ENCODE measurements at places on chromosomes 2 and 18.

DNA sequence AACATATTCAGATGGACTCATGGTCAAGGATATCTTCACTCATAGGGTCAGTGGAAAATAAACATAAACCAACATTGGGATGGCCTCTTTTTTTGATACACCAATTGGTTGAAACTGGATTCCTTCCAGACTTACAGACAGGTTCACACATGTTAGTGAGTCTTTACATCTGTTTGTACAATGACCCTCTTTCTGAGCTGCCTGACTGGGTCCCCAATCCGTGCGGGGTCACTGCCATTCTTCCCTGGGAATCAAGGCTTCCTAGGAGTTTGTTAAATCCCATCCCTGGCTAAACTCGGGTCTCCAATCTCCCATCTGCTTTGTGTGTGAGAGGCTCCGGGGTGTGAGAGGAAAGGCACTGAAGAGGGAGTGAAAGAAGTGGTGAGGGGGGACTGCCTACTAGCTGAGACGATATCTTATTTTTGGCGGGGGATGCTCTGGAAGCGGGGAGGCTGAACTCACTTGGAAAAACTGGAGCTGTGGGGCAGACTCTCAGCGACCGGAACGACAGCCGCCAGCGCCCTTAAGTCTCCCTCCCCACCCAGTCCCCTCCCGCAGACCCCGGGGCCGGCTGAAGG lies 487 bp downstream of the STARD6 start:
- DNase-seq: no peak

DNA sequence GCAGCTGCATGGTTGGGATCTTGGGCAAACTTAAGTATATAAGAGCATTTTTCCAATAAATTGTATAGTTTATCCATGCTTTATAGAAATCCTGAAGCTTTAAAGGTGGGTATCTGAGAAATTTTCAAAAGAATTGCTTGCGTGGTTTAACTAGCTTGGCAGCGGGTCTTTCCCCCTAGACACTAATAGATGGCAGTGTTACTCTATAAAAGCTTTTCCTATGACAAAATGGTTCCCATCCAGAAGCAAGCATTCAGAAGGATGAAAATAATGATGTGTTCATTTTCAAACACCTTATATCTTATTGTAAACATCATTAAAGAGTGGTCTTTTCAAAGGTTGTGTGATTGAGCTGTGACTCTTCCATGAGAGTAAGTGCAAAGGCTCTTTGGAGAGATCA lies 45.9 kb downstream of the KDM3A start:
- no peak for DNase-seq

DNA sequence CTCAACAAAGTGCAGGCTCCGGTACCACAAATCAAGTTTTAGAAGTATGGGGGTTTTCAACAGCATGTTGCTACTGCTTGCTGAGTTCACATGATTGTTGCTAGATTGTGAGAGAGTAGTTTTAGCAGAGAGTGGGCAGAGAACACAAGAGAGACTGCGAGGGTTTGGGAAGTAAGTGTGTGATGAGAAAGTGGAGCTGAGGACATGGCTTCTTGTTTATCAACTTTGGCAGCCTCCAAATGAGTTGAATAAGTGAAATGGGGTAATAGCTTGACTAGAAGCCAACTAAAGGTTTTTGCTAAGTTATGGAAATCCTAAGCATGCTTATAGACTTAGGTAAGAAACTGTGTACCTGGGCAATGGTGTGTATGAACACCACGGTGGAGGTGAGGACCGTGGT lies 135.1 kb downstream of the CHST9 start:
- no peak for DNase-seq

DNA sequence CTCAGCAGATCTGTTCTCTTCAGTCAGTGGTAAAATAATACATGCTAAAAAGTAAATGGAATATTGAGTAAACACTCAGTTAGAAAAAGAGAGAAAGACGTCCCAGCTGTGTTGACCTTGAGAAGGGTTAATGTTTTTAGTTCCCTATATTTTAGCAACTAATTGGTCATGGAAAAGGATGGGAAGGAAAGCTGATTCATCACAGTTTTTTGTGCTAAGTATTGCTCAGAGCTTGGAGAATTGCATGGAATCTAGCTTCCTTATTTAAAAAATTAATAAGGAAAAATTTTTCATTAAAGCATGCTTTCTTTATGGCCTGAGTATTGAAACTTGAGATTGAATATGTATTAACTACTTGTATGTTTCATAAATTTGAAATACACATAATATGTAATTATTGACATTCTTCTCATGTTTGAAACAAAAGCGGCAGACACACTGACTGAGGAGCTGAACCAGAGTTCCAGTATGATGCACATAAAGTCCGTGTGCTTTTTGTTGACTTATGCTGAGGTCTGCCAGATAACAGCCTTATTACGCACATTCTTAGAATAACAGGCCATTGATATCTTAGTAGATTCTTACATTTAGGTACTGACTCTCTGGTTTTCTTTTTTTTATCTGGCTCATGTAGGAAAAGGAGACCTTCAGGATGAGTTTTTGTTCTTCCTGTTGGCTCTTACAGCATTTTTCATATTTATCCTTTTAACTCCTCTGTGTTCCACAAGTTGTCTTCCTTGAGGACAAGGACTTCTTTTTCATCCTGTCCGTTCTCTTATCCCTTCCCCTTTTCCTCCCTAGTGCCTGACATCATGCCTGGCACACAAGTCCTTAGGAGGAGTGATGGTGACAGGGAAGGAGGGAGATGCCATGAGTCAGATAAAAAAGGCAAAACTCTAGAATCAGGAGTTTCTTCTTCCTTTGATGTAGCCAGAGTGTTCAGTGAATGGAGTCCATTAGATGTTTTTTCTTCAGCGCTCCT lies 194.1 kb downstream of the PTPRM start:
- DNase-seq: no peak

GRCh38 chr2:109195193-109196045 lies 66.4 kb downstream of the SH3RF3 start:
- DNase-seq: no peak

DNA sequence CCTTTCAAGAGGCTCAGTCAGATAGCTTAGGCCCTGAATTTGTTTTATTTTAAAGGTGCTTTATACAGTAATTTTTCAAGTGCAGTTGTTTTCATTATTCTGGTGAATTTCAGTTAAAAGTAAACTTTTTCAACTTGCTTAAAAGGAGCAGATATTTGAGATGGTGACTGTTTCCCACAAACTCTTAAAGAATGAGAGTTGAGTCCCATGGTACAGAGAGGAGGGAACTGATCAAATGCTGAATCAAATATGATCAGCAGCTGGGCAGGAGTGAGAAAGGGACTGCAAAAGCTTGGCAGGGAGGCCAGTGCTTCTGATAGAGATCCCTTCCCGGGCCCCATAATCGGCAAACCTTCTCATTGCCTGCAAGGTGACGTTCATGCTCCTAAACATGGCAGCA lies 91.2 kb downstream of the KCNS3 start:
- DNase-seq: no peak

DNA sequence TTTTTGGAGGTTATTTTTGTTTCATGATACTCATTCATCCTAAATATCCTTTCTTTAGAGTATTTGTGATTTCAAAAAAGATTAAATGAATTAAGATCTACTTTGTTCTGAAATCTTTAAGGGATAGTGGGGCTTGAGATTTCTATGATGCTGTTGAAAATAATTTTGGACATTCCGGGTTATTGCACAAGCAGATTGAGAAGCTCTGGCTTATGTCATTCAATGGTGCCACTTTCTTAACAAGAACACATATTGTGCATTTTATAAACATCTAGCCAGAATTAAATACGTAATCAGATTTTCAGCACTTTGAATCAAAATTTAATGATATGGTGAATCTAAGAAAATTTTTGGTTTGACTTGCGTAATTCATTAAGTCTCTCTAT lies 207.7 kb upstream of the COL3A1 start:
- DNase-seq: no peak

DNA sequence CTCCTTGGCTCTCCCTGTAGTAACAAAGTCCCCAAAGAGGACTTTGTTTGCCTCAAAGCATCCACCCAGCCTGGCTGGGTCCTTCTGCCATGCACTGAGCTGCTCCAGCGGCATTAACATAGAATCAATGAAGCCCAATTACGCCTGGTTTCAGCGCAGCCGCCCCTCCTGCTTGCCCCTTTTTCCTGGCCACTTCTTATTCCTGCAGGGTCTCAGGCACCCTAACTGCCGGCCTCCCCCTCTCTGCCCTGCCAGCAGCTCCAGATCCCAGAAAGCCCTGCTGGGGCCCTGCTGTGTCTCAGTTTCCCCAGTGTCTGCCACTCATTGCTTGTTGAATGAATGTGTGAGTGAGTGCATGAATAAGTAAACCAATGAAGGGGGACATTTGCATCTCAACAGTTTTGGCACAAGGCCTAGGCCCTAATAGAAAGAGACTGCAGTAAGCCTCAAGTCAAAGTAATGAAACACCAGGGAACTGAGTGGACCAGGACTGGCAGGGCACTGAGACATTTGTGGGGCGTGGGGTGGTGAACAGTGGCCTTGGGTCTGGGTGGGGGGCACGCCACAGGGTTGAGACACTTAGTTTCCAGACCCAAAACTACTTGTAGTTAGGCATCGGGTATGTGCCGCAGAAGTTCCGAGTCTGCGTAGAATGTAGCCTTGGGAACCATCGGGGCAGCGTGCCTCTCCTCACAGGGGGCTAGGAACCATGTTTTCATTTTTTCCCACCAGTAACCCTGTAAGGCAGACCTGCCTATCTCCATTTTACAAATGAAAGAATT lies 60.6 kb downstream of the SMAD7 start:
- DNase-seq: no peak

DNA sequence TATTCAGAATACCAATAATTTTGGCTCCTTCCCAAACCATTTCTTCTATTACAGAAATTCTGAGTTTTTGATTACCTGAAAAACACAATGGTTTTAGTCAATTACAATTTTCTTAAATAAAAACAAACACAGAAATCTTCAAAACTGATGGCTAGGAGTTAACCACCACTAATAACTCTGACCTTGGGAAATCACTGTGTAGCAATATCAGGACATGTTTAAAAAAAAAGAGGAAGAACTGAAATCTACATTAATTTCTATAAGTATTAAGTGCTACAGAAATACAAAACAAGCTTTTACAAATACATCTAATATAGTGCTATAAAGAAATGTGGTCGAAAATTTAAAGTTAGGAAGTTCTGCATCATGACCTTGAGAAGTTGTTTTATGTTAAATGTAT lies 14.9 kb downstream of the L3MBTL4 start:
- DNase-seq: no peak

DNA sequence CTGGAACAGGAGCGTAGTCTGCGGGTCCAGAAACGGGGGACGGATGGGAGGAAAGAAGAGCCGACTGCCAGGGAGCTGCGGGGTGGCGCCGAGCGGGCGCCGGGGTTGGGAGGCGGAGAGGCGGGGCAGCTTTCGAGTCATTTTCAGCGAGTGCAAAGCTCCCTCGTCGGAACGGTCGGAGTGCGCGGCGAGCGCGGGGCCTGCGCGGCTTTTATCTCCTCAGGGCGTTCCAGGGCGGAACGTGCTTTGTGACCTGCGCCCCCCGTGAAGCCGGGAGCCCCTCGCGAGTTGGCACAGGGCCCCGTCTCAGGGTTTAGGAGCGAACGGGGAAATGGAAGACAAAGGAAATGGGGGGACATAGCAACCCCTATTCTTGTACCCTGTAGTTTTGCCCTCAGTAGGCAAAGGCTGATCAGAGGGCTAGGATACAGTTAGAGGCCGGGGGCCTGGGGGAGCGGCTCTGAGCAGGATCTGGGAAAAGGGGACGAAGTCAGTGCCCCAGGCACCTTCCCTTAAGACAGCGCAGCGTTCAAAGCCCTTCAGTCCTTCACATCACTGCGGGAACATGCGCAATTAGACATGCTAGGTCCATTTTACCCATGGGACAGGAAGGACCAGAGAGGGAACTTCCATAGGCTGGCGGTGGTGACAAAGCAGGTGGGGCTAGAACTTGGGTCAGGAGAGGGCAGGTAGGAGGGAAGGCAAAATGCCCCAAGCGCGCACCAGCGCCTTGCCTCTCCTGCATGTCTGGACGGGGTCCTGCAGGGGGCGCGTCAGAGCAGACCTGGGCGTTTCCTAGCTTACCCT lies 60.1 kb upstream of the IL1RL1 start:
- DNase-seq: no peak

GRCh38 chr2:14632133-14632936 lies at the start of gene LRATD1:
LRATD1 (plus strand) TSS chr2:14632717; CDS start chr2:14633980, 1,263 bp downstream.
- DNase-seq: no peak

DNA sequence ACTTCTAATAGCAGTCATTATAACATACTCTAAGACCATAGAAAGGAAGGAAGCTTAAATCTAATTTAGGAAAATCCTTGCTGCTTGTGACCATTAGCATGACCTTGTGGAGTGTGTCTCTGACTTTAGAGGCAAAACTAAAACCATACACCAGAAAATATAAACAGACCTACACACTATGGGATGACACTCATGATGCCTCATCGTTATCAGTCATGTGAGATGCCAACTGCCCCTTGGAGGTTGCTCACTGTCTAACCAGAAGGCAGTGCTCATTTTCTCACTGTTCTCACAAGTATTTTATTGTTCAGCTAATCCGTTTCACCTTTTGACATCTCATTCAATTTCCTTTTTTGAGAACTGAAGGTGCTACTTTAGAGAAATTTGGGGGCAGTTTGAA lies 376.9 kb downstream of the RND3 start:
- DNase-seq: no peak

DNA sequence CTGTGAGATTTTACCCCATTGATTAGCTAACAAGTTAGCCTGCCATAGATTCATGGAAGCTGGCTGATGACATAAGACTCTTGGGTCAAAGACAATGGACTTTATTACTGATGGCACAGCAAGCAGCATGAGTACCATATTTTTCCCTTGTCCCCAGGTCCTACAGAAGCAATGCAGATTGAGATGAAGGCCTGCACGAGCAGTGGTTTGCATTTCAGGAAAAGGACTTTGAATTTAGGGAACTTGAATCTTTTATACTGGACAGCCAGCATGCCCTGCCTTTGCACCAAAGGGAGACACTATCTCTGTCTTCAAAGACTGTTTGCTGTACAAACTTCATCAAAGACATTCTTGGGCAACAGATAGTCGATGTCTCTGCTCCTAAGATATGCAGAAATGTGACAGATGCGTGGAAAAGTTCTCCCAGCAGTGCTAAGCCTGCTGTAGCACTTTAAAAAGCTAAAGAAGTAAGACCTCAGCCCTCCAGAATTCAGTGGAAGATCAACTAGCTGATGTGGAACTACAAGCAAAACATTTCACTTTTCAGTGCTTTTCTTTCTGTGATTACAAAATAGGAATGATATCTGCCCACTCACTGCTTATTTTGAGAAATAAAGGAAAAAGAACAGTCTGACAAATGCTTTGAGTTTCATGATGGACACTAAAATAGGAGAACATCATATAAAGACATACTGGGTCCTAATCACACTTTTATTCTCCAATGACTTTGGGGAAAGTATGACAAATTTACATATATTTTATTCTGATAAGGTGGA lies 44.4 kb upstream of the TANK start:
- DNase-seq: no peak

- DNase-seq: no peak
Observed at GRCh38 chr2:101151859-101152271, 683 bp upstream of the TBC1D8 start.

- no peak for DNase-seq
Observed at GRCh38 chr2:101545950-101546349, 71.0 kb upstream of the RFX8 start.

GRCh38 chr2:234989183-234989701 lies 37.4 kb downstream of the SH3BP4 start:
- DNase-seq: no peak

All from NAMALWA (cell line).